ENCODE measurements at places on chromosomes 7 and 10.

DNA sequence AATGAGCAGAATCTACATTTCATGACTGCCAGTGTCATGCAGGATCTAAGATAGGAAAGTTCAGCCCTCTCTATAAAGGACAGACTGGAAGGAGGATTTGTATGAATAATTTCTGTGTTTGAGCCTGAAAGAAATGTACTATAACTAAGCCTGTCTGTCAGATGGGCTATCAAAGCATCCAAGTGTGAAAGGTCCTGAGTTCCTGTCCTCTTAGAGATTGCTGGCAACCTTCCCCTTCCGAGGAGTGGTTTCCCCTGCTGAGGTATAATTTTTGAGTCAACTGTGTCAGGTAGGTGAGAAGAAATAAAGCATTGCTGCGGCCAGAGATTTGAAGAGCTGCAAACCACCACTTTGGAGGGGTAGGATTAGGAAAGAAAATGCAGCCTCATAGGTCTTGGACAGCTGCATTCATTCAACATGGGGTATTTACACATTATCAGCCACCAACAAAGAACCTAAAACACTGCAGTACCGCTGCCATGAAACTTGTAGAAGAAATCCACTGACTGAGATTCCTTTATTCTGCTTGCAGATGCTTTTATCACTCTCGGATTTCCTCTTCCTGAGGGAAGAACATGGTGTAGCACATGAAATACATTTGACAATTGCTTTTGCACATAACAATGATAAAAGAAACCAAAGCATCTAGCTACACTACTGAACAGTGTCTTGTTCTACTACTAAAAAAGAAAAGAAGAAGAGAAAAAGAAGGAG is 189.1 kb downstream of the DGKI start:
- DNase-seq, result no peak

GRCh38 chr10:112957640-112958092 is 7.6 kb downstream of the TCF7L2 start:
- no peak for DNase-seq

GRCh38 chr10:33212061-33212748 is 122.3 kb downstream of the NRP1 start:
- no peak for DNase-seq

GRCh38 chr7:1458683-1459511 is at the start of gene MICALL2:
Gene MICALL2, minus strand, starts transcription at chr7:1459470. Its CDS starts 144 bp downstream, at chr7:1459326.
- peak; percentile 13 for DNase-seq

DNA sequence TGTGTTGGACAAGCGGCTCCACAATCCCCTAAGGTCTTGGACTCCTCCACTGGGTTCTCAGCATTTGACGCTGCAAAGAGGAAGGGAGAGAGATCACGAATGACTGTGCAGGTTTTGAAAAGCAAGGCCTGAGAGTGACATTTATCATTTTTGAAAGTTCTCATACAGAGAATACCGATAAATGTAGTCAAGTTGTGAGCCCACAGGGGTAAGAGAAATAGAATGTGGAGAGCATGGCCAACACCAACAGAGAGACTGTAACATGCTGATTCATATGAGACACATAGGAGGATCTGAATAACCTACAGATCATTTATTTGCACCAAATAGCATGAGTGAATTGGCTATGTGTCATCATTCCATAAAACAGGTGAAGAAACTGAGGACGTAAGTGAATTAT is 230.5 kb upstream of the MBL2 start:
- no peak for DNase-seq

Measured in bone marrow (tissue), 2 donors.